Caco-2 (cell line): ENCODE measurements at places on chromosomes 13 and 19. TPM values are rescaled to one million over a fixed set of nuclear protein-coding genes. Genes with fewer than 3 reads are reported as not detected.
A peak's percentile ranks its signal among the peaks of the same experiment; 100 is the strongest.

- DNase-seq: no peak
Measured at GRCh38 chr13:48646791-48647190, 6.9 kb upstream of the CYSLTR2 start.

Gene RLN3
- total RNA-seq: not detected in 2 replicates

Gene FLT3LG
- total RNA-seq: 2.1 and 2.4 TPM in 2 replicates

Gene STOML3
- 0.16 and 0.43 TPM in 2 replicates for total RNA-seq

Gene ADGRL1
- 16.9 and 17.6 TPM in 2 replicates for total RNA-seq

- DNase-seq: no peak
Measured at GRCh38 chr19:45729800-45730290, 851 bp downstream of the FBXO46 start.

Gene MAG
- total RNA-seq: 0.41 TPM in 1 of 2 replicates, not detected in the other

- DNase-seq: no peak
Measured at GRCh38 chr13:44575035-44575434, 1.1 kb downstream of the TSC22D1 start.

Gene C1QTNF9
- not detected in 2 replicates for total RNA-seq

DNA sequence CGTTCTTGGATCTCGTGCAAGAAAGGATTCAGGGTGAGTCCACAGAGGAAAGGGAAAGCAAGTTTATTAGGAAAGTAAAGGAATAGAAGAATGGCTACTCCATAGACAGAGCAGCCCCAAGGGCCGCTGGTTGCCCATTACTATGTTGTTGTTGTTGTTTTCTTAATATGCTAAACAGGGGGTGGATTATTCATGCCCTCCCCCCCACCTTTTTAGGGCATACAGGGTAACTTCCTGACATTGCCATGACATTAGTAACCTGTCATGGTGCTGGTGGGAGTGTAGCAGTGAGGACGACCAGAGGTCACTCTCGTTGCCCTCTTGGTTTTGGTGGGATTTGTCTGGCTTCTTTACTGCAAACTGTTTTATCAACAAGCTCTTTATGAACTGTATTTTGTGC is 29.1 kb upstream of the PCDH9 start:
- DNase-seq: no peak

Gene RABAC1
- total RNA-seq: 64.4 and 70.7 TPM in 2 replicates

GRCh38 chr19:1213391-1214286 is 8.1 kb downstream of the STK11 start:
- no peak for DNase-seq

Gene SCEL
- total RNA-seq: 2.8 and 3.5 TPM in 2 replicates

DNA sequence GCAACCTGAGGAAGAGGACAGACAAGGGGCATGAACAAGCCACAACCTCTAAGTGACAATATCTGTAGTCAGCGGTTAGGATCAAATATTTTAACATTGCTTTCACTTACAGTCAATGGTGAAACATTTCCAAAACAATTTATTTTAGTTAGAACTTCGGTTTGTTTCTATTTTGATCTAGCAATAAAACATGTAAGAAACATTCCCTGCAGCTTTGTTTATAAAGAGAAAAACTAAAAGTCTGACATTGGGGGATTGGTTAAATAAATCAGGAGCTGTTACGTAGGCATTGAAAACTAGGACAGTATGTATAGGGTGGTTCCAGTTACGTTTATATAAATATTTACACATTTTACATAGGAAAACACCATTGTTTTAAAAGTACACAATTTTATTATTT is 3.4 kb downstream of the URI1 start:
- no peak for DNase-seq

GRCh38 chr13:109162248-109163036 is 533.0 kb downstream of the MYO16 start:
- DNase-seq: no peak

- no peak for DNase-seq
Measured at GRCh38 chr13:22108283-22108942, 437.5 kb downstream of the FGF9 start.

GRCh38 chr13:64052521-64052920 is 2636.9 kb upstream of the PCDH20 start:
- no peak for DNase-seq

Gene LILRA1
- not detected in 2 replicates for total RNA-seq

Gene HCN2
- 2.7 and 3.9 TPM in 2 replicates for total RNA-seq

Gene ZNF607
- total RNA-seq: 14.5 and 15.4 TPM in 2 replicates

DNA sequence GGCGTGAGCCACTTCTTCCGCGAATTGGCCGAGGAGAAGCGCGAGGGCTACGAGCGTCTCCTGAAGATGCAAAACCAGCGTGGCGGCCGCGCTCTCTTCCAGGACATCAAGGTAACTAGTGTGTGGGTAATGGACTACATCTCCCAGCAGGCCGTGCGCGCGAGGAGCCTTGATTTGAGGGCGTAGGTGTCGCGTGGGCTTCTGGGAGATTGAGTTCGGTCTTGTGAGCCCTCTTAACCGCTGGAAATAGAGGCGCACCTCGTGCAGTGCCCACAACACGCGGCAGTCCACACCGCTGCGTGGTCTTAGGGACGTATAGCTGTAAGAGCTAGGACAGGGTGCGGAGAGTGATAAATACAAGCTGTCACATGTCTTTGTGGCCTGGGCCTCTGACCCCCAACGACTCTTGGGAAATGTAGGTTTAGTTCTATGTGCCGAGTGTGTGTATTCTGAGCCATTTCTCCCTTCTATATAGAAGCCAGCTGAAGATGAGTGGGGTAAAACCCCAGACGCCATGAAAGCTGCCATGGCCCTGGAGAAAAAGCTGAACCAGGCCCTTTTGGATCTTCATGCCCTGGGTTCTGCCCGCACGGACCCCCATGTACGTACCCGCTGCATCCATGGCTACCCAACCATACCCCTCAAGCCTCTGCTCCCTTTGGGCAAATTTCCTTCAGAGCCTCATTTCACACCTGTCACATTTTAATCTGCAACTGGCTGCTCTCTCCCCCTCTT is 864 bp downstream of the FTL start:
- DNase-seq: peak; percentile 79

- DNase-seq: no peak
Measured at GRCh38 chr19:2853015-2853606, 11.8 kb downstream of the ZNF555 start.

DNA sequence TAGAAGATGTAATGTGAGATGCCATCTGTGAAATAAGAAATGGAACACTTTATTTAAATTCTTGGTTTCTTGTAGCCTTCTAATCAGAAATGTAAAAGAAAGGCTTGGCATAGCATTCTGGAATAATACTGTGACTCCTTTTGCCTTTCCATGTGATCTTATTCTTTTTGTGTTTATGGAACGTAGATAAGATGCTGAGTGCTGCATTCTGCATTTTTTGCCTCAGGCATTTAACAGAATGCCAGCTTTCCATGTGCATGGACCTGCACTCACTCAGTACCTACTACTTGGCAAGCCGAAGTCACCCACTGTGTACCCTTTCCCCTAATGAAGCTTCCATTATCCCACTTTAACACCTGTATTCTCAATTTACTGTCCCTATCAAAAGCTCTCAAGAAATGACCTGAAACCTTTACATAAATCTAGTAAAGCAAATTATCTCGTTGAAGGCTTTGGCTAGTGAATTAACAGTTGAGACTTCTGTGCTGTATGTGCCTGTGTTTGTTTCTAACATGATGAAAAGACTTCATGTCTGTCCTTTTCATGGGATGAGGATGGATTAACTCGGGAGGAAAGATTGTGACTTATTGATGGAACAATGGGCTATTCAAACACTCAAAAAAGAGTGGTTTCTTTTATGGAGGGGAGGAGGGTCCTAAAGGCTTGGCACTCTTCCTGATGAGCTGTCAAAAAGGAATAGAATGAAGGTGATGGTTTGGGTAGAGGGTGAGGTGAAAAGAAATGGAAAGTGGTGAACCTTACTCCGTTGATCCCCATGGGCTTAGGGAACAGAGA is 44.7 kb upstream of the FRY start:
- no peak for DNase-seq

Gene RASAL3
- total RNA-seq: not detected in 2 replicates

DNA sequence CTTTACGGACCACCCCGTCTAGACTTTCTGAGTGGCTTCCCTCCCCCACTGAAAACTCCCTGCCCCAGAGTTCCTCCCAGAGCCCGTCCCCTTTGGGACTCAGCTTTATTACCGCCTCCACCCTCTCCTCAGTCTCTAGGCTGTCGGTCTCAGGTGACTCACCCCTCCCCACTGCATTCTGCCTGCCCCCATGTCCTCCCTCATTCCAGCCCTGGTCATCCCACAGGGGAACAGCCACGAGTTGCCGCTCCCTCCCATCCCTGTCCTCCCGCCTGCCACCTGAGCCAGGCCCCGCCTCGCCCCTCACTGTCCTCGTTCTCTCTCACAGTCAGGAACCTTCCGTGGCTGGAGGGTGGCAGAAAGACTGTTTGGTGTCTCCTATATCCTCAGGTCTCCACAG is 57.3 kb downstream of the SMARCA4 start:
- peak; percentile 32 for DNase-seq

DNA sequence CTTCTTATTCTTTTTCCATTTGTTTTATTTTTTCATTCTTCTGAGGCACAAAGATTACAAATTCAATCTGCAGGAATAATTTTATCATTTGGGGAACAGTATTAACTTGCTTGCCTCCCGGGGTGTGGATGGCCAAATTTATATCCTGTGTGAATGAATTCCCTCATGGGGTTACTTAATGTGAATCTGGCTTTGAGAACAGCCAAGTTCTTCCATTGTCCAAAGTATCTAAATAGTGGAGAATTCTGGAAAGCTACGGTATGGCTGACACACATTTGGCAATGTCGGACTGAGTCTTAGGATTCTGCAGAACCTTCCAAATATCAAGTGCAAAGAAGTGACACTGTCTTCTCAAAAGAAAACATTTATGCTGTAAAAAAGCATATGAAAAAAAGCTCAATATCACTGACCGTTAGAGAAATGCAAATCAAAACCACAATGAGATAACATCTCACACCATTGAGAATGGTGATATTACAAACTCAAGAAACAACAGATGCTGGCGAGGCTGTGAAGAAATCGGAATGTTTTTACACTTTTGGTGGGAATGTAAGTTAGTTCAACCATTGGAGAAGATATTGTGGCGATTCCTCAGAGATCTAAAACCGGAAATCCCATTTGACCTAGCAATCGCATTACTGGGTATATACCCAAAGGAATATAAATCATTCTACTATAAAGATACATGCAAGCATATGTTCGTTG is 620.2 kb downstream of the EFNB2 start:
- DNase-seq: no peak

DNA sequence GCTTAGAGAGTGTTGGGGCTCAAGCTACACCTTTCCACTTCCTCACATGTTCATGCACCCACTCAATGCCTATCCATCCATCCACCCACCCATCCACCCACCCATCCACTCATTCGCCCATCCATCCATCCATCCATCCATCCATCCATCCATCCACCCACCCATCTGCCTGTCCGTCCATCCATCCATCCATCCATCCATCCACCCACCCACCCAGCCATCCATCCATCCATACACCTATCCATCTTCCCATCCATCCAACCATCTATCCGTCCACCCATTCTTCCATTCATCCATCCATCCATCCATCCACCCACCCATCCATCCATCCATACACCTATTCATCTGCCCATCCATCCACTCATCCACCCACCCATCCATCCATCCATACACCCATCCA is 13.1 kb upstream of the HOMER3 start:
- DNase-seq: no peak

GRCh38 chr19:5070930-5071329 is 102.0 kb downstream of the KDM4B start:
- no peak for DNase-seq

DNA sequence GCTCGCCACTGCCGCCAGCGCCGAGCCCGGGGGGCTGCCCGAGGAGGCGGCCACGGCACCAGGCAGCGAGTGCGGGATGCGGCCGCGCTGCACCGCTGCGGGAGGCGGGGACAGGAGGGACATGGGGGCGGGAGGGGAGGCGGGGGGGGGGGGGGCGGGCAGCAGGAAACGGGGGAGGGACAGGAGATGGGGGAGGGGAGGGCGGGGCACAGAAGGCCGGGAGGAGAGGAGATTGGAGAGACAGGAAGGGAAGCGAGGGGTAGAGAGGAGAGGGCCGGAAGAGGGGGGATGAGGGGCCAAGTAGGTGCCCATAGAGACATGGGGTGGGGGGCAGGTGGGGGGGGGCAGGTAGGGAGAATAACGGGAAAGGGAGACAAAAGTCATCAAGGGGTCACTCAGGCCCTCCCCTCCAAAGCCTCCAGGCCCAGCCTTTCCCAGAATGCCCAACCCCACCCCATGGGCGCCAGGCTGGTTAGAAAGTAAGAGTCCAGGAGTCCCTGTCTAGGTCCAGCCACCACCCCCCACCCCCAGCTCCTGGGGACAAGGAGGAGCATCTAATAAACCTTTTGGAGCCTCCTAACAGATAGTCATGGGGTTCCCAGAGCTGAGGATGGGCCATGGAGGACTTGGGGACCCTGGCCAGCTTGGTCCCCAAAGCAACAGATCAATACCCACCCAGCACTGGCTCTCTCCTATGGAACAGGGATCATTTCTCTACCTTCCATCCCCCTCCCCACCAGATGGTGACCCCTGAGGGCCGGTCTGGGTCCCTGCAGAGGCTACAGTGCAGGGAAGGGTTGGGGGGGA is 9.5 kb downstream of the NR2F6 start:
- DNase-seq: no peak

Gene MIA
- total RNA-seq: 1.1 and 1.3 TPM in 2 replicates

- DNase-seq: no peak
Measured at GRCh38 chr19:16023146-16023915, 53.0 kb upstream of the TPM4 start.

DNA sequence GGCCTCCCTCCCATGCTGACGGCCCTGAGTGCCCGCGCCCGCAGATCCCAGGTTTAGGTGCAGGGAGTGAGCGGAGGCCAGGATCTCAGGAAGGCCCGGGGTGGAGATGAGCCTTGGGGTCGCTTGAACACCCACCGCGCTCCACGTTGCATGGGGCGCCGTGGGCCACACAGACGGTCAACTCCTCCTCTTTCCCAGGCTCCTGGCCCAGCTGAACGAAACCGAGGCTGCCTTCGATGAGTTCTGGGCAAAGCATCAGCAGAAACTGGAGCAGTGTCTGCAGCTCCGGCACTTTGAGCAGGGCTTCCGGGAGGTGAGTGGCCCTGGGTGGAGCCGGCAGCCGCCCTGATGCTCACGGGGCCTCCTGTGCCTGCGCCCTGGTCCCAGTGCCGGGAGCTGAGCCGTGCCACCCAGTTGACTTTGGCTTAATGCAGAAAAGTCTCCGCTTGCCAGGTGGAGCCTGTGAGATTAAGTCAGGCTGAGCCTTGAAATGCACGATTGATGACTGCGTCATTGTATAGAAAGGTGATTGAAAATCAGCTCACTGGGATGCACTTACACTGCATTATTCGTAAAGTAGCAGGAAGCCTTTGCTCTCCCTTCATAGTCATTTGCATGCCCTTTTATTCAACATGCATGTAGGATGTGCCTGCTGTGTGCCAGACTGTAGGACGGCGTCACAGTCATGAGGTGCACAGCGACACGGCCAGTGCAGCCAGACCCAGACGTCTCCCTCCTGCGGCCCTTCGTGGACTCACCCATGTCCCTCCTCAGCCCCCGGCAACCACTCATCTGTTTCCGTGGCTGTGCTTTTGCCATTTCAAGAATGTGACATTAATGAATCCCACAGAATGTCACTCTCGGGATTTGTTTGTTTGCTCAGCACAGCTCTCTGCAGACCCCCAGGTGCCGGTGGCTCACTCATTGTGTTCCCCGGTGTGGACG is 35.5 kb upstream of the F7 start:
- DNase-seq: no peak

GRCh38 chr19:48511321-48511731 is 309 bp downstream of the LMTK3 start:
- DNase-seq: no peak
